ENCODE measurements at places on chromosomes 5 and 9.

GRCh38 chr5:154421868-154422267, 23.9 kb upstream of the SAP30L start:
- DNase-seq, result no peak

GRCh38 chr9:121912812-121913627, 180.1 kb downstream of the TTLL11 start:
- peak; percentile 28 for DNase-seq

- peak; percentile 56 for DNase-seq
These were observed 67.1 kb downstream of the KLF4 start for GRCh38 chr9:107422189-107423185.

DNA sequence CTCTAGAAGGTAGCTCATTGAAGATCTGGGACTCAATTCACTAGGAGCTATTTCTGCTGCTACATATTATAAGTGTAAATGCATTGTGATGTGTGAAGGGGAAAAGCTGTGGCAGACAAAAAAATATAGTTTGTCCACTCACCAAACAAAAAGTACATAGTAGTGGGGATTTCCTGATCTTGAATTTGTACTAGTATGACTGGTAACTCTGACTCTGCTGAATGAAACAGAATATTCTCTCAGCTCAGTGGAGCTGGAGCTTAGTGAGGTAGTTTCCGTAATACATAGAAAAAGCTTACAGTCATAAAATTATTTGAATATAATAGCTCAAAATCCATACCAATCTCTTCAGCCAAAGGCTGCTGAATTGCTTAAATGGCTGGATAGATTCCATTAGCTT, 455.6 kb upstream of the CD180 start:
- no peak for DNase-seq

DNA sequence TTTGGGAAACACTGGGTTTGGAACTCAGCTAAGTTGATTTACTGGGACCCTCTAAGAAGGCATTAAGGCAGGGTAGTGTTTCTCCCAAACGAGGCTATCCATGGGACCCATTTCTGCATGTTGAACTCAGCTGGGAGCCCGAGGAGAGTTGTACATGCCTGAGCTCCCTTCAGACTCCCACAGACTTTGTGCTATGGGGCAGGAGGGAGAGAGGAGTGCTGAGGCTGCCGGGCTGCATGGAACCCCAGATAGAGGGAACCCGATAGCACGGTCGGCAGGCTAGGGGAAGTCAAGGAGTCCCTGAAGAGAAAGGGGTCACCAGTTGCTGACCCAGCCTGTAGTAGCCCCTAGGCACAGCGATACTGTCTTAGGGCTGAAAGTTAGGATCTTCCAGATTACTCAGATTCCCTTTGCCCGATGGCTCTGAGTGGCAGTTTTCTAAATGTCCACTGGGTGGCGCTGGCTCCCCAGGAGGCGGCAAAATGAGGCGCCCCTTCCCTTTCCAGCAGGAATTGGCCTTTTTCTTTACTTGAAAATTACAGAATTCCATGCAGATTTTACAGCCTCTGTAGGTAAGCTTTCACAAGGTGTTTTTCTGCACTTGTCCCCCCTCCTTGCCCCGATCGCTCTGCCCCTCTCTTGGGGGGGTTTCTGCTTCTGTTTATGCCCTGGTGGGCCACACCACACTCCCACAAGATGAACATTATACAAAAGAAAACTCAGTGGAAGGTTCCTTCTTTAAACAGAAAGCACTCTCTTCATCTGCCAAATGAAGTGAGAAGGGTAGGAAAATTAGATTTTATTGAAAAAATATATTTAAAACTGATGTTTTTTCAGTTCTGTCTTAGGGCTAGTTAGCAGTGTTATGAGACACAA, 17.8 kb downstream of the NANS start:
- DNase-seq, result peak; percentile 60

DNA sequence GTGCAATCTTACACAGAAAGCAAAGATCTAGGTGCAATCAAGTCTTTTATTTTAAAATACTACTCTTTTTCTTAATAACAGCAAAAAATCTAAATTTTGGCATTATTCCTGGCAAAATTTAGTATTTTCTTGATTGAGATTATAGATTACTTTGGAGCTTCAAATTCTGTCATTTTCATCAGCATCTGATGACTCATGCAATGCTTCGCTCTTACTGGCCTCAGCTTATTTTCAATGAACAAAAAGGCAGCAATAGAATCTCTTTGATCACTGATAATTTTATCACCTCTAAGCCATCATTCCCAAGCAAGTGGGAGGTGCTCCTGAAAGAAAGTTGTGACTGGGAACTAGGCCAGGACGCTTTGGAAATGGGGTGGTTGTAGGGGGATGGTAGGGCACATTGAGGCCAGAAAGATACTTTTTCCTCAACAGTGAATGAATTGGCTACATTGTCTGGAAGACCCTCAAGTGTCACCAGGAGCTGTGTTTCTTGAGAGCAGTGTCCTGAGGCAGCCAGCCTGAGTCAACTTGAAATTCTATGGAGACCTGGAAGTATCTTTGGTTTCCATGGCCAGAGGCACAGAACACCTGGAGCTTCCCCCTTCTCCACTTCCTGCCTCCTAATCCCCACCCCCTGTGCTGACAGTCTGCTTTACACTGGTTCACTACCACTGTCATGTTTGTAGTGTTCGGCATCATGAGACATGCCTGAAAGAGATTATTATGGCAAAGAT, 46.9 kb upstream of the APC start:
- DNase-seq, result no peak

DNA sequence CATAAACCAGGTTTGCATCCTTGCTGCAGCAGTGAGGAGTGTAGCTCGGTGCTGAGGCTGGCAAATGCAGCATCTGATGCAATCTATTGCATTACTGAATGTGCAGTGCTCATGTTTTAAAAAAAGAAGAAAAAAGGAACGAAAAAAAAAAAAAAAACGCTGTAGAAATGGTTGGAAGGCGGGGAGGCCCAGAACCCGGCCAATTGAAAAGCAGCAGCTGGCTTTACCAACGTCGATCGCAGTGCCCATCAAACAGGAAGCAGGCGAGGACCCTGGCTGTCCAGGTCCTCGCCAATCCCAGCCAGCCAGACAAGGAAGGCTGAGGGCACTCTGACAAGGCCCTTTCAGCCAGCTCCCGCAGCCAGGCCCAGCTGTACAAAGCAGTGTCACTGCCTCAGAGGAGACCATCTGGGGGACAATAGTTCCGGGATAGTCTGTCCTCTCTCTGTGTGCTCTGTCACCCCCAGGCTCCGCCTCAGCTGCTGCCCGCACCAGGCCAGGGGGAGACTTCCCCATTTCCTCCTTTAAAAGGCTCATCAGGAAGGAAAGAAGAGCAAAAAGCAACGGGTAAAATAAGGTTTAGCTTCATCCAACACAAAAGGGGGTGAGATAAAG, 21.8 kb upstream of the CPEB4 start:
- DNase-seq, result peak; percentile 88

- no peak for DNase-seq
These were observed 39.0 kb downstream of the DDX31 start for GRCh38 chr9:132630811-132631210.

GRCh38 chr5:82828211-82828610, 249.0 kb downstream of the TMEM167A start:
- no peak for DNase-seq

GRCh38 chr9:71094708-71095251, 26.6 kb downstream of the TRPM3 start:
- DNase-seq, result no peak

DNA sequence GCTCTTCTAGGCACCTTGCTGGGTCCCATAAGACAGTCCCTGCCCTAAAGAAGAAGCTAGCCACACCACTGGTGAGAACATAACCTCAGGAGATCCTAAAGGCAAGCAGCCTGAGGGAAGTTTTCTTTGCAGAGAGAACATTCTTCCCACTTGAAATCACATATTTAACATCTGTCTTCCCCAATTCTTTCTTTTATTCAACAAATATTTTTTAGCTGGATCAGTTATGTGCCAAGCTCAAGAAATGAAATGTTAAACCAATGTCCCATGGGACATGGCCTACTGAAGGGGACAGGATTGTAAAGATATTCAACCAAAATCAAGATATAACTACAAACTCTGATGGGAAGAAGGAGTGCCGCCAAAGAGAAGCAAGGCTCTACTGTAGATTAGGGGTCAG, 36.5 kb downstream of the FOXI1 start:
- DNase-seq, result no peak

DNA sequence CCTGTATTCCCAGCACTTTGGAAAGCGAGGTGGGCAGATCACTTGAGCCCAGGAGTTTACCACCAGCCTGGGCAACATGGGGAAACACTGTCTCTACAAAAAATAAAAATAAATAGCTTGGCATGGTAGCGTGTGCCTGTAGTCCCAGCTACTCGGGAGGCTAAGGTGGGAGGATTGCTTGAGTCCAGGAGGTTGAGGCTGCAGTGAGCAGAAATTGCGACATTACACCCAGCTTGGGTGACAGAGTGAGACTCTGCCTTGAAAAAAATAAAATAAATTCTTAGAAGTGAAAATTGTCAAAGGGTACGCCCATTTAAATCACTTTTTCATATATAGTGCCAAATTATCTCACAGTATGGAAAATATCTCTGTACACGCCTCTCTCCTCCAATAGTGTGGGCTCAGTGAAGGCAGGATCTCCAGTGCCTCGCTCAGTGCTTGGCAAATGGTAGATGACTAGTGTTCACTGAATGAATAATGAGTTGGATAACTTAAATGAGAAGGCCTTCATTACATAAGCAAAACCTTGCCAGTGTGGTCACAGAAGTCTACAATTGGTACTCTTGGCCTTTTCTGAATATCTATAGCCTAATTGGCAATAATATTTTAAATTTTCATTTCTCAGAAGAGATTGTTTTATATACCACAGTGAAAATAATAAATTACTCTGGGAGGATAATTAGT, 9.4 kb upstream of the CCL28 start:
- no peak for DNase-seq

GRCh38 chr9:121801579-121801978, 150.1 kb downstream of the DAB2IP start:
- DNase-seq, result no peak

DNA sequence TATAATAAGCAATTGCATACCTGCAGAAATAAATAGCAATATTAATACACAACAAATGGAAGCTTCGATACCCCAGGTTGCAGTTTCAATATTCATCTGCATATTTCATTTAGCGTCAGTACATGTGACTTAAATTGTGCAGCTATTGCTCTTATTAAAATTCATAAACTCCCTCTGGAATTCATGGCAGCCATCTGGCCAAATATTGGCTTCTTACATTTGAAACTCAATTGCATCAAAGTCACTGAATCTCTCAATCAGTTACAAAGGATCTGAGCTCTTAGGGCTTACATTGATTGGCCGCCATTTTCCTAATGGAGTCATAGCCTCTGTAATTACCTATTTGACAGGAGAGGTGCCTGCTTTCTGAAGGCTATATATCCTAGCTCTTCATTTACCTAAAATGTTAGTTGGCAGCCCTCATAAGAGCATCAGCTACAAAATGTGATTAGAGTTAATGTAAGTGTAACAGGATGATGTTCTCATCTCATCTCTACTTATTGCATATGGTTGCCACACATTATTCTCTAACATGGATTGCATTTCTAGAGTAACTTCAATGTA, 453.5 kb downstream of the CAAP1 start:
- no peak for DNase-seq

- DNase-seq, result no peak
These were observed 3.5 kb downstream of the ZMYND19 start for GRCh38 chr9:137586854-137587253.

- DNase-seq, result no peak
These were observed 86.6 kb downstream of the C5orf15 start for GRCh38 chr5:133881576-133882388.

DNA sequence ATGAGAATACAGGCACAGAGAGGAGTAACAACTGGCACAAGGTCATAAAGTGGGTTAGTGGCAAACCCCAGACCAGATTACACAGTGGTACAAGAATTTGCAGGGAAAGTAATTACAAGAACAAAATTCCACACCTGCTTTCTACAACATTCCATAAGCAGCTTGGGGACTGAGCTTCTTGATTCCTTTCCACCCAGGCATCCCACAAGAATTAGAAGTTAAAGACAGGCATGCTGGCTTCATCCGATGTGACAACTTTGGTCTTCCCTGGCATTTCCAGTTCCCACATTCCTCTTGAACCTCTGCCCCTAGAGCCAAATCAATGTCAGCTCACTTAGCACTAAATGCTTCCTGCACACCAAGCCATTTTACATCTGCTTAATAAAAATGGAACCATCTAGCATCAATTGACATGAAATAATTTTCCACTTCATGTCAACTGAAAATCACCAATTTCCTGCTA, 435.8 kb upstream of the PAPPA start:
- DNase-seq, result no peak

GRCh38 chr5:83493644-83494043, 22.1 kb downstream of the VCAN start:
- no peak for DNase-seq

GRCh38 chr9:130054325-130054786, 650 bp downstream of the GPR107 start:
- DNase-seq, result no peak

- peak; percentile 21 for DNase-seq
These were observed 91.1 kb upstream of the CEP78 start for GRCh38 chr9:78144663-78145377.

GRCh38 chr9:21506626-21507482, 24.7 kb upstream of the IFNE start:
- DNase-seq, result no peak

DNA sequence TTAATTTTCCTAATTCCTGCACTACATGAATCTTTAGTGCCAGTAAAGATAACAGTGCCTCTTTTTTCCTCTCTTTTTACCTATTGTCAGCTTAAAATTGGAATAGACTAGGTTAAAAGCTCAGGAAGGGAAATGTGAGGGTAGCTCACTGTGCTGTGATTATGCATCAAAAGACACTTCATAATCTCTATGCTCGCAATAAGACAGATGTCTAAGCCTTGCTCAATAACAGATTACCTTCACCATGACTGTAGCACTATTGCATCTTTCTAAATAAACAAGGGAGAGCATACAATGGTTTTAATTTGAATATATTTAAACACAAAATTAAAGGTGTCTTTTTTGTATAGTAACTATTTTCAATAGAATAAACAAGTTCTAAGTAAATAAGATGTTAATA, 130.1 kb downstream of the FBN2 start:
- no peak for DNase-seq

GRCh38 chr5:55232271-55232984, 980 bp downstream of the CCNO start:
- DNase-seq, result no peak

- DNase-seq, result no peak
These were observed 31.0 kb downstream of the DOCK2 start for GRCh38 chr5:169667896-169668674.

- DNase-seq, result no peak
These were observed 6.1 kb upstream of the MOB3B start for GRCh38 chr9:27535701-27536118.

- no peak for DNase-seq
These were observed 243.2 kb downstream of the CACNA1B start for GRCh38 chr9:138120511-138121437.

DNA sequence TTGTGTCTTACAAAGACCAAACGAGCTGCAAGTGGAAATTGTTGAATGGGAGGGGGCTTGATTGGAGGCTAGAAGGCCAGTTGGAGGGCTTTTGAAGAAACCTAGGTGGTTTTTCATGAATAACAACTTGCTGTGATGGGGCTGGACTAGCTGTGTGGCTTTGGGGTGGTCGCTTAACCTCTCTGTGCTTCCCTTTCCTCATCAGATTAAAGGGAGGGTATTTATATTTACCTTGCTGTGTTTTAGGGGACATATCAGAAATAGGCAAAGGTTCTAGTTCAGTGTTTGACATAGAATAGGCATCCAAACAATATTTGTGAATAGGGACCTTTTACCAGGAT, 74.9 kb downstream of the ZNF618 start:
- no peak for DNase-seq

- no peak for DNase-seq
These were observed 16.8 kb downstream of the MACROH2A1 start for GRCh38 chr5:135382106-135382790.

- no peak for DNase-seq
These were observed 314.7 kb upstream of the ADAMTSL1 start for GRCh38 chr9:18159254-18159653.
